ENCODE measurements at places on chromosomes 7 and 10.

DNA sequence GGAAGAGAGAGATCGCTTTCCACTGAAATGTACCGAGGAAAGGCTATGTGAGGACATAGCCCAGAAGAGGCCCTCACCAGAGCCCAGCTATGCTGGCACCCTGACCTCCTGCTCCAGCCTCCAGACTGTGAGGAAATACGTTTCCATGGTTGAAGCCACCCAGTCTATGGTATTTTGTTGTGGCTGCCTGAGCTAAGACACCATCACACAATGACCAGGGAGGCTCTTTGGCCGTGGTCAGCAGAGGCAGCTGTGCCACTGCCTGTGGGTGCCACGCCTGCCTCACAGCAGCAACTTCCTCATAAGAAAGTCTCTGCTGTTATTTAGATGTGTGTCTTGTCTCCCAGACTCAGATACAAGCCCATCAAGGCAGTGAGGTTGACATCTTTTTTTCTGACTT is 182.7 kb upstream of the PLXNA4 start:
- no peak for DNase-seq

GRCh38 chr7:80183900-80184685 is 49.5 kb downstream of the GNAI1 start:
- DNase-seq = no peak

DNA sequence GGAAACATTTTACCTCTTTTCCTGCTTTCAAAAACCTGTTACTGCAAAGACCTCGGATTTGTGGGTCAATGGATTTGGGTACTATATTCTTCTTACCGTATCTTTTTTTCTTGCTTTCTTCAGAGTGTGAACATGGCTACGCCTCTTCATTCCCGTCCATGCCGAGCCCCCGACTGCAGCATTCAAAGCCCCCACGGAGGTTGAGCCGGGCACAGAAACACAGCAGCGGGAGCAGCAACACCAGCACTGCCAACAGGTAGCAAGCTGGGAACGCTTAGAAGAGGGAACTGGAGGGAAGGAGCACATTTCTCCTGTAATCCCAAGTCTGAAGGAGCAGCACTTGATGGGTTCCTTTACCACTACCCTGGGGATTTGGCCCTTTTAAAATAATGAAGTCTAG is 20.7 kb downstream of the MXI1 start:
- DNase-seq = no peak

- DNase-seq = no peak
These were observed 855.9 kb downstream of the GRID1 start for GRCh38 chr10:85510682-85511081.

GRCh38 chr7:156751319-156751718 is 110.7 kb downstream of the RNF32 start:
- no peak for DNase-seq

- no peak for DNase-seq
These were observed 89.1 kb downstream of the GRB10 start for GRCh38 chr7:50693455-50694130.

GRCh38 chr10:95650232-95650631 is 6.3 kb downstream of the ALDH18A1 start:
- DNase-seq = no peak

DNA sequence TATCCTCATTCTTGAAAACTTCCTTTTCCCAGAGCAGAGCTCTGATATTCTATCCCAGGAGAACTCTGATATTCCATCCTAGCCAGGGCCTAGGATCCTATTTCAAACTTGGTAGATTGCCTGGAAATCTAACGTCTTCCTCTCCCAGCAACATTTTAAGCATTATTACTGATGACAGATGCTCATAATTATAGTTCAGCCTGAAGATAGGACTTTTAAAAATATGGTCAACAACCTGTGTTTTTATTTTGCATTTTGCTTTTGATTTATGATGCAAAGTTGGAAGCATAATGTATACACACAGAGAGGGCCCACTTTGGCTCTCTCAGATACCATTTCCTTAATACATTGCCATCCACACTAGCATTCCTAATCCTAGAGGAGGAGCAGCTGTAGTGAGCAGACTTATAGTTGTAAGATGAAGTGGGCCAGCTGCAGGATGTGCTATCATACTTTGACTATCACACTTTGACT is 457.4 kb upstream of the TPK1 start:
- DNase-seq = no peak
